ENCODE measurements at places on chromosomes 11 and 22. TPM values are rescaled to one million over a fixed set of nuclear protein-coding genes. Genes with fewer than 3 reads are reported as not detected.

The PRDM11 gene
- 24.1 TPM for polyA plus RNA-seq

The HTR3B gene
- polyA plus RNA-seq = 0.32 TPM

The ZBTB16 gene
- 1.2 TPM for polyA plus RNA-seq

The C11orf54 gene
- 167 TPM for polyA plus RNA-seq

The ZNF214 gene
- polyA plus RNA-seq = 10.9 TPM

The AAMDC gene
- polyA plus RNA-seq = 46.1 TPM

- no peak for DNase-seq
These were observed 48.3 kb upstream of the JAM3 start for GRCh38 chr11:134020598-134020997.

DNA sequence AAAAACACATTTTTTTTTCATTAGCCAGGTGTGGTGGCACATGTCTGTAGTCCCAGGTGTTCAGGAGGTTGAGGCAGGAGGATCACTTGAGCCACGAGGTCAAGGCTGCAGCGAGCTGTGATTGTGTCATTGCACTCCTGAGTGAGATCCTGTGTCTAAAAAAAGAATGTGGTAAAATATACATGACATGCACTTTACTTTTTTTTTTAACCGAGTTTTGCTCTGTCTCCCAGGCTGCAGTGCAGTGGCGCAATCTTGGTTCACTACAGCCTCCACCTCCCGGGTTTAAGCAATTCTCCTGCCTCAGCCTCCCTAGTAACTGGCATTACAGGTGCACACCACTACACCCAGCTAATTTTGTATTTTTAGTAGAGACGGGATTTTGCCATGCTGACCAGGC lies 22.5 kb upstream of the CLDN5 start:
- no peak for DNase-seq

- no peak for DNase-seq
These were observed 270.7 kb upstream of the SYN3 start for GRCh38 chr22:33328789-33329296.

GRCh38 chr11:109023036-109023435 lies 358.2 kb downstream of the DDX10 start:
- no peak for DNase-seq

DNA sequence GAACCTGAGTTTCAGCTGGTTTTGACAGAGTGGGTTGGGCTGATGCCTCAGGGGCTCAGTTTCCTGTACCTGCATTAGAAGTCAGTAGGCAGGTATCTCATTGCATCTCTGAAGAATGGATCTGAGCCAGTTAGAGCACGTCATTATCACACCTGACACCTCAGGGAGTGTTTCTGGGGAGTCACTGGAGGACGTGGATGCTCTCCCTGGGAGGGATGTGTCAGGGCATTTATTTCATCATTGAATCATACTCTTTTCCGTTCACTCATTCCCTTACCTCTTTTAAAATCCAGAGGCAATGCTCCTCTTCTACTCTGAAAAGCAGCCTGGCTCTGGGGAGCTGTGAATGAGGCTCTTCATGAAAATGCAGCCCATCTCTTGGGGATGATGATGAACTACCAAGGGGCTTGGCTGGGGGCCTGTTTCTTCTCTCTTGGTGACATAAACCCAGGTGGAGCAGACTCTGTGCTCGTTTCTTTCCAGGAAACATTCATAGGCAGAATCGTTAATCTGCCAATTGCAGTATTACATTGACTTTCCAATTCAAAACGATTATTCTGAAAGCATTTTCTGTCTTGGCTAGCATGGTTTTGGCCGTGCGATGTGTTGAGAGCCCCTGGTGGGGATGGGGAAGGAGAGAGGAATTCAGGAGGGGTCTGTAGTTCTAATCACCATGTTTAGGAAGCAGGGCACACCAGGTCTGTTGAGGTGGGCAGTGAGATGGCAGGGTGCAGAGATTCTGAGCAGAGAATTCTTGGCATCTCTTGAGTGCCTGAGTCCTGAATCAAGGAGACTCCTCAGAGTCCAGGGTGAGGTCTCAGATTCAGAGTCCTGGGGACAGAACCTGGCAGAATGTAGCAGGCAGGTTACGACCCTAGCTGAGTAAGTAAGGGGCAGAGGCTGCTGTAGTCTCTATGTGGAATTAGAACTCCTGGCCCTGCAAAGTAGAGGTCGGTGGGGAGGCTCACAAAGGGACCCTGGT lies 12.6 kb downstream of the PARVA start:
- DNase-seq = no peak

DNA sequence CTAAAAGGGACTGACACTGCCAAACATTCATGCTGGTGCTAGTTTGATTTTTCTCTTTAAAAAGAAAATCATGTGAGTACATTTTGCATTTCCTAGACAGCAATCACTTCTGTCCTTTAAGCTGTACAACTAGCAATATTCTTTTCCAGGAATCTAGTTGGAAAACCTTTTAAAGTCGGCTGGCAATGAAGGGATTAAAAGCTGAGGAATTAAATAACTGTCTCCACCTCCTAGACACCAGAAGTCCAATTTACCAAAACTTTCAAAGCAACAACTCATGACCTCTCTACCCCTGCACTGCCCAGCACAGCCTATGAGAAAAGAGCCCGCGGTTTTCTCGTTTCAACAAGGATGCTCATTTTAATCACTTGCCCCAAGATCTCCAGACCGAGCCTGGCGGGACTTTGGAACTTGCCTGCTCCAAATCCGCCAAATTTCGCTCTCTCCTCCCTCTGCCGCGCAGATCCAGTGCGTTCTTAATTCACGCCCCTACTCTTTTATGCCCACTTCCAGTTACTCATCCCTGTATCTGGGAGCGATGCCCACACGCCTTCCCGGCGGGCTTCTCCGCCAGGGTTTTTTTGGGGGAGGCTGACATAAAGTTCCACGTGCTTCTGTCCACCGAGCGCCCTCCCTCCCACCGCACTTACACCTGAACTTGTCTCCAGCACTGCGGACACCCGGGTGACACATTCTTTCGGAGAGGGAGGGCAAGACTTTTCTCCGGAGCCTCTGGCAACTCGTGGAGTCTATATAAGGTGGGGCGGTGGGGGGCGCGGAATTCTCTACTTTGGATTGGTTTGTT lies 2.5 kb downstream of the MPPED2 start:
- DNase-seq = no peak

GRCh38 chr11:64687204-64687603 lies 35.8 kb downstream of the NRXN2 start:
- DNase-seq = no peak

DNA sequence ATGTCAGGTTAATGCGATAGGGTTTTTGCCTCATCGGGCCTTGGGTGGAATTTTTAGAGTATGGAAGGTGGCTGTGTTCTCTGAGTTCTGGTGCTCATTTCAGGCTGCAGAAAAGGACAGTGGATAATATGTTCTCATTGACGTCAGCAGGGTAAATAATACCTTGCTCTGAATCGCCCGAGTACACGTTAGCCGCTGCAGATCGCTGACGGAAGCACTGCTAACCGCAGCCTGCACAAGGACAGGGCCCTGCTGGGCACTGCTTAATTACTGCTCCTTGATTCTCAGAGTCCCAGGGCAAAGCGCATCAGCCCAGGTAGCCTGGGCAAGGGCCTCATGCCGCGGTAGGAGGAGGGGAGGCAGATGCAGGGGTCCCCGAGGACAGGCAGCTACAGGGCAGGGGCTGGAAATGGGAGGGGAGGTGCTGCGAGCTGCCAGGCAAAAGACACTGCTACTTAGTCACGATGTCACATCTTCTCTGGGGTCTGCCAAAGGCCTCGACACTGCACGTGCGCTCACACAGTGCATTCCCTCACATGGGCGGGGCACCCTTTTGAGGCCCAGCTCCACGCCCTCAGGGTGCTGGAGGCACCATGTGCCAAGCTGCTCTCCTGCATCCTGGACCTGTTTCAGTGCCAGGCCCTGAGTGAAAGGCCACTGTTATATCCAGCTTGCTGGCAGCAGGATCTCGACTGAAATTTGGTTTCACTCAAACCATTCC lies 35.2 kb downstream of the PPP2R1B start:
- no peak for DNase-seq

DNA sequence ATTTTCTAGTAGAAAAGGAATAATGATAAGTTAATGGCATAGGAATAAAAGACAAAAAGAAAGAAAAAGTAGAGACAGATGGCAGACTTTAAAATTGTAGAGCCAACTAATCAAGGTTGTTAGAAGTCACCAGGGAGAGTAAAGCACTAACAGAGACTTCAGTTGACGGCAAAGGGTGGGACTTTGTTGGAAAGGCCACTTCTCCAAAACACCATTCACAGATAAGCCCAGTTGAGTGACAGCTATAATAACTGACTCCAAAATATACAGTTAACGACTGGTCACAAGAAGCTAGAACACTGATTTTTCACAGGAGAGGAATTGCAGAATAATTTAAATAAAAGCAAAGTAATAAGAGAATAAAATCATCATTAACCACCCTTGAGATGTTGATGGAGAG lies 16.0 kb upstream of the SOX6 start:
- no peak for DNase-seq

DNA sequence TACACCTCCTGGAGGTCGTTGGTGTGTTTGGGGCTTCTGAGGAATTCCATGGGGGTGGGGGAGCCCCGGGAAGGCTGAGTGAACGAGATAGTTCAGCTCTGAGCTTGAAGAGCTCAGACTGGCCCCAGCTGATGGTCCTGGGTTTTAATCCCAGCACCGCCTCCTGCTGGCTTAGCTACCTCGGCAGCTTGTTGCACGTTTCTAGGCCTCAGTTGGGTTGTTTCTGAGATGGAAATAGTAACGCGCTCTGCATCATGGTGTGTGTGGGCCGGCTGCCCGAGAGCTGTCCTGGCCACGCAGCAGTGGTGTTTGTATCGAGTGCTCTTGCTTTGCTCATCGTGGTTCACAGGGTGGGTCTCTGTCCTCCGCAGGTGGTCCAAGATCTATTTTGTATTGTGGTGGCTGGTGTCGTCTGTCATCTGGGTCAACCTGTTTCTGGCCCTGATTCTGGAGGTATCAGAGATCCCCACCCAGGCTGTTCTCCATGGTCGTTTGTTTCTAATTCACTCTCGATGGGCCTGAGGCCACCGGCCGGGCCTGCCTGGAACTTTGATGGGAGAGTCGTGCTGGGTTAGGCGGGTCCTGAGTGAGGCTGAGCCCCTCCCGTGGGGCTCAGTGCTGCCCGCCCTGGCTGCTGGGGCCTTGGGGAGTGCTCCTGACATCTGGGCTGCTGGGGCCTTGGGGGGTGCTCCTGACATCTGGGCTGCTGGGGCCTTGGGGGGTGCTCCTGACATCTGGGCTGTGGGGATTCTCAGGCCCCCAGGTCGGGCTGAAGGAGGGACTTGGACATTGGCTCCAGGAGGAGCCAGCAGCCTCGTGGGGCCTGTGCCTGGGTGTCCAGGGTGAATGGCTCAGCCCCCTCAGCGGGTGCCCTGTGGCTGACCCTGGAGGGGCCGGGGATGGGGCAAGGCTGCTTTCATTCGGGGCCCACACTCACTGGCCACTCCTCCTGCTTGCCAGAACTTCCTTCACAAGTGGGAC lies 37.7 kb downstream of the TPCN2 start:
- DNase-seq = no peak

DNA sequence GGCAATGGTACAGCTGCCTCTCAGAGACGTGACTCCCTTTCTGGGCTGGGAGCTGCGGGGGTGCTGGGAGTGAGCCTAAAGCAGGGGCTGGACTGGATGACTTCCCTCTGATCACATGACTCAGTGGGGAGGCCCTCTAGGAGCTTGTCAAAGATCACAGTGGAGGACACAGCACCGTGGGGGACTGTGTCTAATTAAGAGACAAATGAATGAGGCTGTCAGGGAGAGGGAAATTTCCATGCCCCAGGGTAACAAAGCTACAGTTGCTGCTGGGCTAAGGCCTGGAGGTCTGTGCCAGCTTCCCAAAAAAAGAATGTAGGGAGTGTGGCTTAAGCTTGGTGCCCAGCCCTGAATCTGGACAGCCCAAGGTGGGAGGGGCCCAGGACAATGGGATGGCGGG lies 262.8 kb upstream of the PLET1 start:
- DNase-seq = no peak

DNA sequence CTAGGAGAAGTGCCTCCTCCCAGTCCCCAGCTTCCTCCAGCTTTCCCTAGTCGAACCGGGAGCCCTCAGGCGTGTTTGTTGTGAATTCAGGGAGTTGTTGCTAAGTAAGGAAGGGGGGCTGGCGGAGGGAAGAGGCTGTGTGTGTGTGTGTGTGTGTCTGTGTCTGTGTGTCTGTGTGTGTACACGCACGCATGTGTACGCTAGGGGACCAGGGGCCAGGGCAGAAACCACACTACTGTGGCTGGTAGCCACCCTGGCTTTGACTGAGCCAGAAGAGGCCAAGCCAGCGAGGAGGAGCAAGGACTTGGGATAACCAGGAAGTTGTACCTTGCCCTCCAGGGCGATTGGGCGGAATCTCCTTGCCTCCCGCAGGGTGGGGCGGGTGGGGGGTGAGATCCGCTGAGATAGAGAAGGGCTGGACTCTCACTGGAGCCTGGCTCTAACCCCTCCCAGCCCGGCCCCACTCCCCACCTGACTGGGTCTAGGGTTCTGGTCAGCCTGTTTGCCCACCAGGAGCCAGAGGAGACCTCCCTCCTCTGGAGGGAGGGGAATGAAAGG lies 7.5 kb downstream of the BCL9L start:
- no peak for DNase-seq

DNA sequence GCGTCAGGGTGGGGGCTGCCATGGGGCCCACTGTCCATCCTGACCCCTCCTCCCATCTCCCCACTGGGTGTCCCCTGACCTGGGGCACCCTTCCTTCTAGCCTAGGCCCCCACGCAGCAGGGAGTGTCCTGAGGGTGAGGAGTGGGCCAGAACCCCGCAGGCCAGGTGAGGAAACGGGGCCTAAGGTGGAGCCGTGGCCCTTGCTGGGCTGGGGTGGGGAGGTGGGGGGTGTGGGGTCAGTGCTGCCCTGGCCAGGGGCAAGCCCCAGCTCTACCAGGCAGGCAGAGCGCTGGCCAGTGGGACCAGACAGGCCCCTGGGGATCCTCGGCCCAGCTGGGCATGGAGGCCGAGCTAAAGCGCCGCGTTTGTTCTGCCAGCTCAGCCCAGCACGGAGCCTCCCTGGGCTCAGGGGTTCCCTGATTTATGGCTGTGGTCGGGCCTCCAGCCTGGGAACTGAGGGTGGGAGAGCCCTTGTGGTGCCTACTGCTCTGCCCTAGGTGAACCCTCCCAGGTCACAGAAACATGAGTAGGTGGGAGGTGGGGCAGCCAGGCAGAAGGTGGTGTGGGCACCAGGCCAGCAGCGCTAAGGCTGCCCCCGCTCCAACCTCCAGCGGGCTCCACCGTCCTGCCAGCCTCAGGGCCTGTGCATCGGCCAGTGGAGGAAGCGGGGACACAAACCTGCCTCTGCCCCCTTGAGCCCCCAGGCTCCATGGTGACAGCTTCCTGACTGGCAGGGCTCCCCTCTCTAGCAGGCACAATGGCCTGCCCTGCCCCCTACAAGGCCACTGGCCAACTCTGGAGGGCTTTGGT lies 22.4 kb downstream of the TRMU start:
- DNase-seq = no peak

DNA sequence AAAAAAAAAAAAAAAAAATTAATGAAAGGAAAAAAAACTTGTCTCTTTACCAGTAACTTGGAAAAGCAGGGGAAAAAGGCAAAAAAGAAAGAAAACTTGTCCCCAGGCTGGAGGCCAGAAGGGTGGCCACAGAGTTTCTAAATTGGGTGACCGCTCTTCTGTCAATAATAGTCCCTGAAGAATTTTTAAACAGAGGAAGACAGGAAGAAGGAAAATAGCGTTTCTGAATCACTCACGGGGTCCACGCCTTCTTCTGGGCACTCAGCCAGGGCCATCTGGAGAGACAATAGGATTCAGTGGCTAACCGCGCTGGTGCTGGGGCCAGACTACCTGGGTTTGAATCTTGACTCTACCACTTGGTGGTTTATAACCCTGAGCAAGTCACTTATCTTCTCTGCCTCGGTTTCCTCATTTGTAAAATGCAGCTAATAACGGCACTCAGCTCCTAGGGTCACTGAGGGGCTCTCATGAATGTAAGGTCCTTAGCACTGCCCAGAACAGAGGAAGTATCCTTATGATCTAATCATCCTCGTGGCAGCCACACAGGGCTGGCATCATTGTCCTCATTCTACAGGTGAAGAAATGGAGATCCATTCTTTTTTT lies 7.0 kb downstream of the C11orf86 start:
- DNase-seq = no peak

Data from left renal pelvis (tissue), 4 donors.